ENCODE measurements at places on chromosomes 12 and 14. TPM values are rescaled to one million over a fixed set of nuclear protein-coding genes. Genes with fewer than 3 reads are reported as not detected.

DNA sequence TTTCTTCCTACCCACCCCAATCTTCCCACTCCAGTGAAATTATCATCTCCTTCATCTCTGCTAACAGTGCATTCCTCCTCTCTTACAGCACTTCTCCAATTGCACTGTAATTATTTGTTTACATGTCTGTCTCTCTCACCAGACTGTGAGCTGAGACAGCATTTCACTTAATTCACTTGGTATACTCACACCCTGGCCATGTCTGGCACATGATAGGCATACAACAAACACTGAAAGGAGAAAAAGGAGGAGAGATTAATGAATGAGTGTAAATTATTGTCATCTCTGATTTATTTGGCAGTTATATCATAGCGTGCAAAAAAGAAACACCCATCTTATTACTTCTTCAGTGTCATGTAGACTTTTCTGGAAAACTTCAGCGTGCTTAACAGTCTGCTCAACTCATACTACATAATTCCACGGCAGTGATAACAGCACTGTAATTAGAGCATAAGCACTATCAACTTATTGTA is 452.3 kb downstream of the ADAMTS20 start:
- DNase-seq: no peak

- no peak for DNase-seq
These were observed 105.8 kb upstream of the TMPO start for GRCh38 chr12:98409548-98409947.

DBX2 gene
- total RNA-seq: not detected

DNA sequence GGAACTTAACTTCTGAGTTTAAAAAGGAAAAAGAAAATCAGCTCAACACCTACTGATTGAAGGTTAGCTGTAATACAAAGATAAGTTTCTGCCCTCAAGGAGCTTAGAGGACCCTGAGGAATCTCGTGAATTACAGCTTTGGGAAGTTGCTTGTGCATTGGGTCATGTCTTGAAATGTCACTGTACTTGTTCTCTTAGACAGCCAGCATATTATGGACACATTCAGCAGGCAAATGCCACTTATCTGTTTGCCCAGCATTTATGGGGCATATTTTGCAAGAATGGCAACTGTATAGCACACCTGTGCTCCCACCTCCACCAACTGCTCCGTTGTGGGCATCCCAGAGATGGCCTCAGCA is 263.6 kb upstream of the CRY1 start:
- DNase-seq: no peak

GRCh38 chr14:51780006-51780692 is 80.3 kb upstream of the GNG2 start:
- DNase-seq: peak; percentile 40

DNA sequence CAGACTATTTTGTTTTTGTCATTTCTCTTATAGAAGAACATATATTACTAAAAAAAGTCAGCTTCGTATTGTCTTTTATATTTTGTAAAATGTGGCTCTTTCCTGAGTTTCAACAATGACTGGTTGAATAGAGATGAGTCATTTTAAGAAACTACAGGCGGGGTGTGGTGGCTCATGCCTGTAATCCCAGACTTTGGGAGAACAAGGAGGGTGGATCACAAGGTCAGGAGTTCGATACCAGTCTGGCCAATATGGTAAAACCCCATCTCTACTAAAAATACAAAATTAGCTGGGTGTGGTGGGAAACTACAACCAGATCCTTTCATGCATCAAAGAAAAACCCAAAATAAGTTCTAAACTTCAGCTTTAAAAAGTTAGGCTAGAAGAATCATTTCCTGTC is 28.8 kb downstream of the HECTD4 start:
- DNase-seq: no peak

GRCh38 chr14:21384494-21384851 is 654 bp upstream of the SUPT16H start:
- no peak for DNase-seq

GRCh38 chr12:53726946-53727309 is 324 bp downstream of the CALCOCO1 start:
- no peak for DNase-seq

Data from left colon (tissue), 2 donors.